ENCODE measurements at places on chromosomes 11 and 22.

- peak; percentile 54 for DNase-seq
- peak overlapping the region; percentile 57 for H3K27ac ChIP-seq
- H3K4me1 ChIP-seq = peaks cover 19% of the 10 kb centered on the region
- no peak overlapping the region for H3K4me3 ChIP-seq
Measured at GRCh38 chr22:45553351-45554039, 50.8 kb downstream of the FBLN1 start.

DNA sequence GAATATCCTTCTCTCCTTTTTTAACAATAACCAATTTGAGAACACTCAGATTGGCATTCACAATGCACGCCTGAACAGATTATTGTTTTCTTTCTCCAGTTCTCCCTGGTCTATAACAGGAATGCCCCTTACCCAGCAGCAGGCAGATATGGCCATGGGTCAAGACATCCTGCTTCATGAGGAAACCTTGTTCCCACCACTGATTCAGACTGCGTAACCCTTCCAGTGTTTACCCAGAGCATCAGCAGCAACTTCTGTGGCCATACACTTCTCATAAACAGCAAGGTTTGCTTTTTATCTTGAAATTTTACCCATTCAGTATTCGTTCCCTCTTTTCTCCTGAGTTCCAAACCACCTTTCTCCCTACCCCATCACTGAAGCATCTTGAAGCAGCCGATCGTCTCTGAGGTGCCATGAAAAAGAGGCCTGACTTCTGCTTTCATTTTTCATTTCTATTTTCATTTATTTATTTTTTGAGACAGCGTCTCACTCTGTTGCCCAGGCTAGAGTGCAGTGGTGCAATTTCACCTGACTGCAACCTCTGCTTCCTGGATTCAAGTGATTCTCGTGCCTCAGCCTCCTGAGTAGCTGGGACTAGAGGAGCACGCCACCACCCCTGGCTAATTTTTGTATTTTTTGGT is 9.6 kb downstream of the PTS start:
- no peak for DNase-seq
- H3K4me3 ChIP-seq = no peak overlapping the region
- H3K36me3 ChIP-seq = peaks cover 53% of the 10 kb centered on the region
- no peaks in the 10 kb centered on the region for H3K27me3 ChIP-seq

GRCh38 chr11:30487200-30487898 is 98.8 kb downstream of the MPPED2 start:
- H3K27ac ChIP-seq = peak overlapping the region; percentile 84
- H3K36me3 ChIP-seq = no peaks in the 10 kb centered on the region
- no peaks in the 10 kb centered on the region for H3K27me3 ChIP-seq
- peak; percentile 33 for DNase-seq
- peaks cover 26% of the 10 kb centered on the region for H3K4me1 ChIP-seq
- no peak overlapping the region for H3K4me3 ChIP-seq

DNA sequence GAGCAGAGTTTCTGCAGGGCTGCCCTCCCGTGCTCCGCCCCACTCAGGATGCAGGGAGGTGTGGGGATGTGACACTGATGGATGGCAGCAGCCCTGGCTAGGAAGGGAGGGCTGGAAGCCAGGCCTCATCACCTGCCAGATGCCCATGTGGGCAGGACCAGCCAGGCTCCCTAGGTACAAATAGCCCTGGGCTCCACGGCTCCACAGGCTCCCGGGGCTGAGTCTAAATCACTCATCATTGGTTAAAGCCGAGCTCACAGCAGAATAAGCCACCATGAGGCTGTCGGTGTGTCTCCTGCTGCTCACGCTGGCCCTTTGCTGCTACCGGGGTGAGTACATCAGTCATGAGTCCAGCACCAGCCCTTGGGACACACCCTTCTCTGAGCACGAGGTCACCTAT is at the start of gene SCGB1D1:
Gene SCGB1D1 (plus strand): TSS at position 206 of the 400 bp plus-strand sequence. CDS start 69 bp downstream, at position 275.
- no peaks in the 10 kb centered on the region for H3K4me1 ChIP-seq
- H3K27me3 ChIP-seq = no peaks in the 10 kb centered on the region
- H3K4me3 ChIP-seq = no peak within 1 kb of the TSS
- H3K27ac ChIP-seq = no peak within 1 kb of the TSS
- DNase-seq = no peak

GRCh38 chr11:125239585-125240560 is 75.3 kb downstream of the PKNOX2 start:
- DNase-seq = no peak
- no peaks in the 10 kb centered on the region for H3K4me1 ChIP-seq
- H3K27ac ChIP-seq = no peak overlapping the region
- H3K27me3 ChIP-seq = no peaks in the 10 kb centered on the region
- no peaks in the 10 kb centered on the region for H3K36me3 ChIP-seq

GRCh38 chr11:6402561-6402981 is 12.3 kb downstream of the SMPD1 start:
- no peak overlapping the region for H3K27ac ChIP-seq
- H3K4me3 ChIP-seq = no peak overlapping the region
- no peaks in the 10 kb centered on the region for H3K4me1 ChIP-seq
- DNase-seq = no peak
- H3K36me3 ChIP-seq = peaks cover 17% of the 10 kb centered on the region

GRCh38 chr11:4072668-4073285 is 21.8 kb upstream of the RRM1 start:
- peaks cover 35% of the 10 kb centered on the region for H3K4me1 ChIP-seq
- no peaks in the 10 kb centered on the region for H3K27me3 ChIP-seq
- peak; percentile 53 for DNase-seq

DNA sequence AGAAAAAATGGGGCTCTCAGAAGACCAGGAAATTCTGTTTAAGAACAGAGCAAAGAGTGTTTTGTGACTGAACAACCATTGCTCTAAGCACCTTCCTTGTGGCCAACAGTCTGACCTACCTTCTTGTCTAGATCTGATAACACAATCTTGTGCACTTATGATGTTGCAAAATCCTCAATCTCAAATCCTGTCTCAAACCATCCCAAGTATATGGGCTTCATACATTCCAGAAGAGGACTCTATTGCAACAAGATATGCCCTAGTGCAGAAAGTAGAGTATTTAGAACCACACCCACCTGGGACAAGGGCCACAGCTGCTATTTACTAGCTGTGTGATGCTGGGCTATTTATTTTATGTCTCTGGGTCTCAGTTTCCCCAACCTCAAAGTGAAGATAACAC is 27.1 kb downstream of the RASSF10 start:
- no peaks in the 10 kb centered on the region for H3K4me1 ChIP-seq
- no peak overlapping the region for H3K4me3 ChIP-seq
- no peak overlapping the region for H3K27ac ChIP-seq
- no peak for DNase-seq
- no peaks in the 10 kb centered on the region for H3K27me3 ChIP-seq
- H3K36me3 ChIP-seq = no peaks in the 10 kb centered on the region

DNA sequence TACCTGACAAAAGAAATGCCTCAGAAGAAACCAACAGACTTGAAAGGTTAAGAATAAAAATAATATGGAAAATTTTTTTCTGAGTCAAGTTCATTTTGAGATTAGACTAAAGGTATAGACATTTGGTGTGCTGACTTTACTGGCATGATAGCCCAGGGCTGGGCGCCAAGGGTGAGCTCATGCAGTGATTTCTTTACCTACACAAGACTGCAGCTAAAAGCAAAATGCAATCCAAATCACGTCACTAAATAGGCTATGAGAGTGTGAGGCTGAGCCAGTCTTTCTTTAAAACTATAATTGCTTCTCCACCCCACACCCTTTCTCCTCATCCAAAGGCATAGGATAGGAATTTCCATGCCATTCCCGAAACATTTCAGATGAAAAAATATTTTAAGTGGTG is 196.5 kb downstream of the FAM76B start:
- H3K27me3 ChIP-seq = no peaks in the 10 kb centered on the region
- H3K27ac ChIP-seq = no peak overlapping the region
- no peaks in the 10 kb centered on the region for H3K4me1 ChIP-seq
- no peak overlapping the region for H3K4me3 ChIP-seq
- no peak for DNase-seq

- H3K27ac ChIP-seq = peak overlapping the region; percentile 0
- no peaks in the 10 kb centered on the region for H3K27me3 ChIP-seq
- no peak overlapping the region for H3K4me3 ChIP-seq
Measured at GRCh38 chr11:8839957-8840945, 70.7 kb upstream of the AKIP1 start.
